CD4-positive, CD25-positive, alpha-beta regulatory T cell (primary cell): ENCODE measurements at places on chromosomes 7 and 10. TPM values are rescaled to one million over a fixed set of nuclear protein-coding genes. Genes with fewer than 3 reads are reported as not detected.

The FGFR2 gene
- 3.1 TPM for total RNA-seq

The CCT6A gene
- total RNA-seq, result 42.0 TPM

The ASB4 gene
- not detected for total RNA-seq

The NPFFR1 gene
- not detected for total RNA-seq

- DNase-seq, result no peak
Observed at GRCh38 chr7:131773413-131773812, 217.0 kb upstream of the PODXL start.

- no peak for DNase-seq
Observed at GRCh38 chr7:133601617-133602016, 348.7 kb downstream of the EXOC4 start.

DNA sequence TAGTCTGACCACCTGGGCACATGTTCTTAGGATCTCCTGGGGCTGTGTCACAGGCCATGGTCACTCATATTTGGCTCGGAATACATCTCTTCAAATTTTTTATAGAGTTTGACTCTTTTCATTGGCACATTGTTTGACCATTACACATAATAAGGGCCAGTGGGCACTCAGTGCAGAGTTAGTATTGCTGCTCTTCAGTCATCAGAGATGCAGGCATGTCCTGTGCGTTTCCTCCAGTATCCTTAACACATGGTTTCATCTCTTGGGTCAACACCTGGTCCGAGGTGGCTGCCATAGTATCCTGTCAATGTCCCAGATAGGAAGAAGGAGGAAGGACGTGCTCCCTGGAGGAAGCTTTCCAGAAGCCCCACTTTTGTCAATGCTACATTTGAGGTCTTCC lies 125.0 kb downstream of the FAM107B start:
- DNase-seq, result no peak

GRCh38 chr10:89351412-89351779 lies 23.6 kb downstream of the IFIT3 start:
- no peak for DNase-seq

DNA sequence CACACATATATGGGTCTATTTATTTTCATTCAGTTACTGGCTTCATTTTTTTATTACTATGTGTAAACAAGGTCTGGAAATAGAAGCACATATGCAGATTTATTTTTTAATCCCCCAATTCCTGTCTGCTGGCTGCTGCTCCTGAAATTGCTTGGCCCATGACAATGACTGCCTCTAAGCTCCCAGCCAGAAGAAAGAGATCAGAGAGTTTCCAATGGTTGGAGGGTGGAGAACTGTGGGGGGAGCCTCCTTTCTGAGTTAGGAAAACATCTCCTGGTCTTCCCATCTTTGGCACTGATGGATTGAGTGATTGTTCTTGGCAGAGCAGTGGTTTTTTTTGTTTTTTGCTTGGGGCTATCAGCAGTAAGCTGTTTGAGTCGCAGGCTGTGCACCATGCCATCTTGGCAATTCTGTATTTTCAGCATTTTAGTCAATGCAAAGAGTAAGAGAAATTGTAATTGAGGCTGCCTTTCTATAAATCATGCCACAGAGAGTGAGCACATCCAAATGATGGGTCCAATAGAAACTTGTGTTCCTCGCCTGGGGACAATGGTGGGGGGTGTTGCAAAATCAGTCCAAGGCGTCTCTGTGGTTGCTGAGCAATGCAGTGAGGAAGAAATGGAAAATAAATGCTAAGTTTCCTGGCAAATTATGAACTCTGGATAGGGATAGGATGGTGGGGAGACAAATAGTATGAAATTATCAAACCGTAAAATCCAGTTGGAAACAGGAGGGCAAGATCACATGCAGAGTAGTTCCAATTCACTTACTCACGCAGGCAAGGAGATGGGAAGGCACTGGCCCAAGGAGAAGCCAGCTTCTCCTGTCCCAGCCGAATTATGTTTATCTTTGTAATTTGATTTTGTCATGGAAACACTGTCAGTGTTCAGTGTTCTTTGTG lies 382.4 kb downstream of the SORCS3 start:
- no peak for DNase-seq

DNA sequence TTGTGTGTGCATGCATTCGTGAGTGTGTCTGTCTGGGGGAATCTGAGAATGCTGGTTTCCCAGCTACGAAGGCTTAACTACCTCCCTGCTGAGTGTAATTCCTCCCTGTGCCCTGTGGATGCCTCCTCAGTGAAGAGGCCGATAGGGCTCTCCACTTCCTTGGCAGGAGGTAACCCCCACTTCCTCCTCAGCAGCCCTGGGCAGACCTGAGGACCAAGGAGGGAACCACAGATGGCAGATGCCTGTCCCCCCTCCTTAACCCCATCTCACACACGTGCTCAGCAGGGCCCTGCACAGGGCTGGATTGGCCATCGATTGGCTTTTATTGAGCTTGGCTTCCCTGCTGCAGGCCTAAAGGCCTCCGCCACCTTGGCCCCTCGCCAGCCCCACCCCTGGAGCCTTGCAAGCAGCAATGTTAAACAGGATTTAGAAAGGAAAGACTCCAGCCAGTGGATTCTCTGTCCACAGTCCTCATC lies 45.6 kb upstream of the LRRC4 start:
- DNase-seq, result no peak

GRCh38 chr7:2982831-2983230 lies 60.8 kb downstream of the CARD11 start:
- peak; percentile 84 for DNase-seq

DNA sequence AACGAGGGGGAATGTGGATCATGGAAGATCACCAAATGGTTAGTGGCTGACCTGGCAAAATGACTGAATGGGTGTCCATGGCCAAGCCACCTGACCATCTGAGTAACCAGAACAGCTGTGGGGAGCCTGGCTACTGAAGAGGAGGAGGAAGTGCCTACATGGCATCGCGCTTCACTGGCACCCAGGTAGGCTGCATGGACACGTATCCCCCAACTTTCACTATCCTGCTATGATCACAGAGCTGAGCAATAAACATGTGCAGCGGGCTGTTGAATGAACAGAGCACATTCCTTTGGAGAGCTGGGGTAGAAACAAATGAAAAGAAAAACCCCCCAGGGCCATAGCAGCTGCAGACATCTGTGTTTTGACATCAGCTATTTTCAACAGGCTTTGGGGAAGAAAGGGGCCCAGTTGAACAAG lies 6.5 kb downstream of the AKR1B1 start:
- no peak for DNase-seq

DNA sequence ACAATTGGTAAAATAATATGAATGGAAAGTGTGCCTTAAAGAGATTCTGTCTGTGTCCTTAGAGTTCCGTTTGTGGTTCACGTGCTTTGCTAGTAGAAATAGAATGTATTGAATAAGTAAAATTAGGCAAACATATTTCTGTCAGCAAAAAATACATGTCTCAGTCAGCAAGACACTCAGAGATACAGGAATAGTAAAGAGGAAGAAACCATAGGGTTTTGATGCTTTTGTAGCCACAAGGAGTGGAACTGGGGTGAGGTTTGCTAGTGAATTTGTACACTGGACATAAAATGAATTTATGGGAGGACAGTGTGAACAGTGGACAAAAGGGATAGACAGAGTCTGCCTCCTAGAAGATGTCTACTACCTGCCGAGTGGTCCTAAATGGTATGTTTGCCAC lies 289.2 kb upstream of the NRP1 start:
- no peak for DNase-seq
